ENCODE measurements at places on chromosomes 3 and 15. TPM values are rescaled to one million over a fixed set of nuclear protein-coding genes. Genes with fewer than 3 reads are reported as not detected.

DNA sequence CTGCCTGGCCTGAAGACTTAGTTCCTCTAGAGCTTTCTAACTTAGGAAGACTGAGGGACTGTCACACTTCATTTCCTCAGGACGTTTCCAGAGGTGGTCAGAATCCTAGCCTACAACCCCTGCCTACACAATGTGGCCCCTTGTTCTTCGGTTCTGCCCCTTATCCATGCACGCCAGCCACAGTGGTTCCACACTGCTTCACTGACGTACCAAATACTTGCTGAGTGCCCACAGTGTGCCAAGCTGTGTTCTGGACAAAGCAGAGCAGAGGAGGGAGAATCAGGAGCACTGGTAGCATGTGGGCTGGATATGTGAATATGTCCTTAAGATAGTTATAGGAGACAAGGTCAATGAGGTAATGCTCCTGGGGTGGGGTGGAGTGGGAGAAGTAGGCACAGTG lies 70.5 kb upstream of the SAMMSON start:
- no peak for DNase-seq
- peaks cover 4% of the 10 kb centered on the region for H3K4me1 ChIP-seq
- no peaks in the 10 kb centered on the region for H3K36me3 ChIP-seq
- no peaks in the 10 kb centered on the region for H3K27me3 ChIP-seq

- H3K27me3 ChIP-seq: no peaks in the 10 kb centered on the region
- no peak overlapping the region for H3K27ac ChIP-seq
- no peak for DNase-seq
- no peak overlapping the region for H3K4me3 ChIP-seq
- H3K36me3 ChIP-seq: no peaks in the 10 kb centered on the region
These were observed 90.2 kb downstream of the NFKBIZ start for GRCh38 chr3:101939361-101940049.

DNA sequence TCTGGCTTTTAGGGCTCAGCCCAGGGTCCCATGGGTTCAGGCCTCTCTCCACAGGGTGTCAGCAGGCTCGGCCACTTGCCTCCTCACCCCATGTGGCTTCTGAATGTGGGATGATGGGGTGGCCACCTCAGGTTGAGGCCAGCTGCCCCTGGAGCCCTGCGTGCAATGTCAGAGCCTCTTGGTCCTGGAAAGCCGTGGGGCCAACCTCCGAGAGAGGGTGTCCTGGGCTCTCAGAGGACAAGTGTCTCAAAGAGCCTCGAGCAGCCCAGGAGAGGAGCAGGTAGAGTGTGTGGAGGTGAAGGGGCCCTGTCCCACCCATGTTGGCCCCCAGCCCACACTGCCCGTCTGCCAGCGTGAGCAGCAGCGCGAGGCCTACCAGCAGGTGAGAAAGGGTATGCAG lies 86.0 kb downstream of the PLXNA1 start:
- H3K4me1 ChIP-seq: peaks cover 44% of the 10 kb centered on the region
- H3K27ac ChIP-seq: no peak overlapping the region
- no peak for DNase-seq
- no peak overlapping the region for H3K4me3 ChIP-seq
- no peaks in the 10 kb centered on the region for H3K36me3 ChIP-seq

GRCh38 chr3:197000211-197000610 lies 29.4 kb downstream of the MELTF start:
- no peak for DNase-seq
- peaks cover 8% of the 10 kb centered on the region for H3K36me3 ChIP-seq
- peaks cover 26% of the 10 kb centered on the region for H3K4me1 ChIP-seq
- H3K27me3 ChIP-seq: no peaks in the 10 kb centered on the region

GRCh38 chr3:3599016-3599415 lies 200.2 kb upstream of the LRRN1 start:
- no peaks in the 10 kb centered on the region for H3K4me1 ChIP-seq
- no peak overlapping the region for H3K27ac ChIP-seq
- H3K36me3 ChIP-seq: no peaks in the 10 kb centered on the region

The C3orf85 gene
- total RNA-seq: not detected

GRCh38 chr3:113574213-113574612 lies 41.9 kb downstream of the SIDT1 start:
- H3K27me3 ChIP-seq: no peaks in the 10 kb centered on the region
- no peak for DNase-seq
- no peak overlapping the region for H3K27ac ChIP-seq
- H3K4me3 ChIP-seq: no peak overlapping the region

DNA sequence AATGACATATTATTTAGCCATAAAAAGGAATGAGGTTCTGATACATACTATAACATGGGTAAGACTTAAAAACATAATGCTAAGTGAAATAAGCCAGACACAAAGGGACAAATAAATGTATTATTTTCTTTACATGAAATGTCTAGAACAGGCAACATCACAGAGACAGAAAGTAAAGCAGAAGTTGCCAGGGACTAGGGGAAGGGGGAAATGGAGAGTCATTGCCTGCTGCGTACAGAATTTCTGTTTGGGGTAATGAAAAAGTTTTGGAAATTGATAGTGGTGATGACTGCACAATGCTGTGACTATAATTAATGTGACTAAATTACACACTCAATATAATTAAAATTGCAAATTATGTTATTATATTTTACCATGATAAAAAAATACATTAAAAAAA lies 99.9 kb downstream of the ANO10 start:
- no peak overlapping the region for H3K27ac ChIP-seq
- no peak for DNase-seq
- no peak overlapping the region for H3K4me3 ChIP-seq
- no peaks in the 10 kb centered on the region for H3K36me3 ChIP-seq

Data from spinal cord (tissue), 10 donors.